Activated CD4-positive, alpha-beta T cell treated with anti-CD3 and anti-CD28 coated beads, Interleukin-2, amount 50 U/mL, for 48 hours (primary cell): ENCODE measurements at places on chromosomes 1 and 21.

- DNase-seq: no peak
Measured at GRCh38 chr1:18603212-18603852, 27.3 kb upstream of the PAX7 start.

DNA sequence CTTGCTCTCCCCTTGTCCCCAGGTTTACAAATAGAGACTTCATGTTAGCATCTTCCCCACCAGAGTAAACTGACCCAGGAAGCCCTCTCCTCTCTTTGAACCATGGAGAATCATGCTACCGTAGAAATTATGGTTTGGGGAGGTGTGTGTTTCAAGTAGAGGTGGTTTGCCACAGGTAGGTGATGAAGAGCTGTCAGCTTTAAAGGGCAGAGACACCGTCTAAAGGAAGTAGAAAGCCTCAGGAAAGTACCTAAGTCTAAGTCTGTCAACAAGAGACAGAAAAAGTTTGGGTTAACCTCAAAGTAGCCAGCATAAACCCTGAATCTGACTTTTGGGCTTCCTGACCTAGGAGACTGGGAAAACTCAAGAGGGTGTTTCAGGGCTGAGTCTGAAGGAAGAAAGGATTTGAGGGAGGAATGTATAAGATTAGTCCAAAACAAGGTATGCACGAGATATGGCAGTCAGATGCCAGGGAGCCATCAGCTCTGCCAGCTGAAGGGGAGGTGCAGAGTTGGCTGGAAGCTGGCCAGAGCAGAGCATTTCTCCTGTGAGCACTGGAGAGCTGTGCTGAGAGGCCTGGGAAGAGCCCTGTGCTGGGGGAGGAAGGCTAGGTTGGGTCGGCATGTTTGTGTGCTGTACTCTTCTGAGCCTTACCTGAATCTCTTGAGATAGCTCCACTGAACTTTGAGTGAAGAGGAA lies 14.3 kb downstream of the ADAMTSL4 start:
- DNase-seq: peak; percentile 48

DNA sequence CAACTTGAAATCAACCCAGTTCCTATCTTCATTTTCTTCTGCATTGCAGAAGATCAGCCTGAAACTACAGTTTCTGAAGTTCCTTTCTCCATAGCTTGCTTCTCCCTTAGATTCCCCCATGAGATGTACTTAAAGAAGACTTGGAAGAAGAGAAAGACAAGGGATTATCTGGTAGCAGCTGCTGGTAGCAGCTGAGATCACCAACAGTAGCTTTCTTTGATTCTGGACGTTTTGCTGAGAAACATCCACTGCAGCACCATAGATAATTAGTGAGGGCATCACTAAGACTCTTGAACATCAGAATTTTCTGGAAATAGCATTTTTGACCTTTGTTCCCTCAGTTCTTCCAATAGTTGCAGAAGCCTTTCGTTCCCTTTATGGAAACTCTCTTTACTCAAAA lies 465 bp upstream of the CFHR3 start:
- DNase-seq: no peak

DNA sequence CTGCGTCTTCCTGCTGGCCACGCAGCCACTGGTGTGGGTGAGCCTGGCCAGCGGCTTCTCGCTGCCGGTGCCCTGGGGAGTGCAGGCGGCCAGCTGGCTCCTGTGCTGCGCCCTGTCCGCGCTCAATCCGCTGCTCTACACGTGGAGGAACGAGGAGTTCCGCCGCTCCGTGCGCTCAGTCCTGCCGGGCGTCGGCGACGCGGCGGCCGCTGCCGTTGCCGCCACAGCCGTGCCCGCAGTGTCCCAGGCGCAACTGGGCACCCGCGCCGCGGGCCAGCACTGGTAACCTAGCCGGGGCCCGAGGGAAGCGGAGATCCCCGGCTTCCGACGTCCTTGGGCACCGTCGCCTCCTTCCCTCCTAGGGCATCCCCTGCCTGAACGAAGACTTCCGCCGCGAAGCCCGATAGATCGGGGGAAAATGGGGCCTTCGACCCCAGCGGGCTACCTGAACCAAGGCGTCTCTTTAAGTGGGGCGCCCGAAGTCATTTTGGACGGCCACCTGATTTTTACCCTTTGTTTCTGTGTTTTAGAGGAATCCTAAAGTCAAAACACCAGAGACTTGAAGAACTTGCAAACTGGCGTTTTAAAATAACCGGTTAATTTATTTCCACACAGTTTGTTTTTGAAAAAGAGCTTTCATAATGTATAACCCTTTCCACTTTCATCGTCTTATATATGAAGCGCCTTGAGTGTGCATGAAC lies 2.0 kb downstream of the GPR88 start:
- DNase-seq: peak; percentile 26

- no peak for DNase-seq
Measured at GRCh38 chr1:210757677-210758076, 376.3 kb downstream of the KCNH1 start.

DNA sequence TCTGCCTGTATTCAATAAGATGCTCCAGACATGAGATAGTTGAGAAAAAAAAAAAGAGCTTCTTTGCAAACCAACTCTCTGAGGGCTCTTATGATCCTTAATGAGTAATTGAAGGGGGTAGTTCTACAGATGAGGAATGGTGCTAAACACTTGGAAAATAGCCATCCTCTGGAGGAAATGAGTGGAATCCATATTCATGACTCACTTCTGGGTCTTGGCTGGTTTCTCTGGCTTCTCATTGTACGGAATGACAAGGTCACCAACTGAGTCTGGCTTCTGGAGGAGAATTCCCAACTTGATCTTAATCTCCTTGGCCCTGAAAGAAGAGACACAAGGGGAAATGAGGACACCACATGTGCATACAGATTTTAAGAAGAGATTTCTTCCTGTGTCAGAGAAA lies 34.7 kb downstream of the RGS5 start:
- DNase-seq: no peak

- no peak for DNase-seq
Measured at GRCh38 chr1:110631836-110632620, 25.9 kb upstream of the KCNA2 start.
